Stimulated activated CD4-positive, alpha-beta T cell treated with anti-CD3 and anti-CD28 coated beads, Interleukin-12 subunit alpha, Interleukin-12 subunit beta, amount 100 ng/mL, for 48 hours (primary cell): ENCODE measurements at places on chromosomes 2 and 18.

GRCh38 chr18:50989711-50990110 lies 21.9 kb downstream of the ELAC1 start:
- no peak for DNase-seq

DNA sequence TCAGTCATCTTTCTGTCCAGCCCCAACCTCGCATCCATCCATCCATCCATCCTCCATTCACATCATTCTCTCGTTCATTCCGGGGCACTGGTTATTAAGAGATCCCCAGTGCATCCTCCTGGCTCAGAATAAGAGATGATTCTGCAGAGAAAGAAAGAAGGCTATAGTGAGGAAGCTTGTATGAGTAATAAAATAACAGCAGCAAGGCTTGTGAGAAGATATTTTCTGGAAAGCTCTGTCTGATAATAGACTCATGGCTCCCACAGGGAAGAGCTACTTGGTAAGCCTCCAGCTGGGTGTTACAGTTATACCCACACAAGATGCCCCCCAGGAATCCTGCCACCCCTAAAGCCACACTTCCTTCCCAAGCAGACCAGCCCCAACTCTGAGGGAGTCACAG lies 143.2 kb downstream of the MTCL1 start:
- DNase-seq, result no peak

- no peak for DNase-seq
Observed at GRCh38 chr2:63790906-63791305, 50.8 kb upstream of the UGP2 start.

DNA sequence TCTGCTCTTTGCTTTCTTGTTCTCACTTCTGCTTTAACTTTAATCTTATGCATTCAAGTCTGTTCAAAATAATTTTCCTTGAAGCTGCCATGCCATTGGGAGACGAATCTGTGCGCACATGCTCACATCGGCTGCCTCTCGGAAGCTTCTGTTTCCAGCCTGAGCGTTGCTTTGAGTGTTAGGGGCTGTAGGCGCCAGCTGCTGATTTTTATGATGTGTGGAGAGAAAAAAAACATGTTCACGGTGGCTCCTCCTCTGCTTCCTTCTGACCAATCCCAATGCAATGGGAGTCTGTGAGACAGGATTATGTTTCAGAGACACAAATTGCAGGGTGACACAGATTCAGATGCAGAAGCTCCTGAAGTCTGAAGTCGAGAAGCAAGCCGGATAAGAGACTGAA lies at the start of gene MC4R:
Gene MC4R (minus strand): TSS at position 180 of the 400 bp plus-strand sequence. CDS start 426 bp downstream, outside the sequence.
- DNase-seq, result no peak
